Psoas muscle (tissue), 8 donors: ENCODE measurements at places on chromosomes 11 and 22. TPM values are rescaled to one million over a fixed set of nuclear protein-coding genes. Genes with fewer than 3 reads are reported as not detected.

The TMEM126A gene
- 40.5 TPM for total RNA-seq

DNA sequence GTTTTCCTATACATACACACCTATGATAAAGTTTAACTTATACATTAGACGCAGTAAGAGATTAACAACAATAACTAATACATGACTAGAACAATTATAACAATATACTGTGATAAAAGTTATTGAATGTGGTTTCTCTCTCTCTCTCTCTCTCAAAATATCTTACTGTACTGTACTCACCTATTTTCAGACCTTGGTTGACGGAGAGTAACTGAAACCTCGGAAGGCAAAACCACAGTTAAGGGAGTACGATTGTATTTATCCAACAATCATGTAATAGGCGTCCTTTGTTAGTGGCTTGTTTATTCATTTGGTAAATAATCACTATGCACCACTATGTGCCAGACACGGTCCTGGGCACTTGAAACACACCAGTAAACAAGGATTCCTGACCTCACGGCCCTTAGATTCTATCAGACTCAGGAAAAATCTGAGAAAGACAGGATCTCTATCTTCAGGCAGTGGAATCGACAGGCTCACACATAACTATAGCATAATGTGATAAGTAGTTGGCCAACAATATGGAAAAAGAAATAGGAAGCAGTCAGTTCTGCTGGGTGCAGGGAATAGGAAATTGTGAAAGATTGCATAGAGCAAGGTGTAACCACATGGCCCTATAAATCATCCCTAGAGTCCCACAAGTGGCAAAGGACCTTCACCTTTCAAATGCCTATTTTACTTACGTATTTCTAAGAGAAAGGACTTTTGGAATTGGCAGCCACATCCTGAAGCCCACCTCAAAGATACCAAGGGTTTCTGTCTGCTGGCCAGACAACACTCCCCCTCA is 12.0 kb downstream of the ETS1 start:
- H3K4me3 ChIP-seq: no peak overlapping the region
- no peaks in the 10 kb centered on the region for H3K27me3 ChIP-seq
- DNase-seq: no peak
- H3K27ac ChIP-seq: peak overlapping the region; percentile 17
- H3K36me3 ChIP-seq: no peaks in the 10 kb centered on the region

The FOLR3 gene
- total RNA-seq: 0.58 TPM

GRCh38 chr11:68997124-68997994 is 15.7 kb downstream of the MRGPRF start:
- H3K27ac ChIP-seq: no peak overlapping the region
- no peaks in the 10 kb centered on the region for H3K27me3 ChIP-seq
- H3K36me3 ChIP-seq: no peaks in the 10 kb centered on the region

- H3K4me1 ChIP-seq: no peaks in the 10 kb centered on the region
- no peaks in the 10 kb centered on the region for H3K36me3 ChIP-seq
- no peak for DNase-seq
- no peaks in the 10 kb centered on the region for H3K27me3 ChIP-seq
Measured at GRCh38 chr11:13233173-13233745, 44.3 kb upstream of the BMAL1 start.

The IZUMO1R gene
- not detected for total RNA-seq

DNA sequence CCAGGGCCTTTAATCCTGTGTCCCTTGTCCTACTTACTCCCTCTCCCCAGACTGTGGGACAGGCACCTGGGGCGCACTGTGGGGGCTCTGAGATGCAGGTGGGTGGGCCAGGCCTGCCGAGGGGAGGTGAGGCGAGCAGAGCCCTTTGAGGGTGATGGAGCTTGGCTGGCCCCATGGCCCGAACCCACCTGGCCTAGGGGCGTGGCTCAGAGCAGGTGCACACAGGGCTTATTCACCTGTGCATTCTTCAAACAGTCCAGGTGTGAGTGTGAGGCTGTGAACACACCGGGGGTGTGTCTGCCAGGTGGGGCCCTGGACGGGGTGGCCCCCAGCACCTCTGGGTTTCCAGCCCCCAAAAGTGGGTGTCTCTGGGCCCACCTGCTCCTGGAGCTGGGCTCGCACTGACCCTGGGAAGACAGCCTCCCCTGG is 9.0 kb upstream of the MUC5AC start:
- H3K4me3 ChIP-seq: no peak overlapping the region
- H3K27me3 ChIP-seq: no peaks in the 10 kb centered on the region
- no peaks in the 10 kb centered on the region for H3K4me1 ChIP-seq
- H3K27ac ChIP-seq: no peak overlapping the region
- H3K36me3 ChIP-seq: no peaks in the 10 kb centered on the region
